Gastrocnemius medialis (tissue), 4 donors: ENCODE measurements at places on chromosomes 3 and 15. TPM values are rescaled to one million over a fixed set of nuclear protein-coding genes. Genes with fewer than 3 reads are reported as not detected.
A peak's percentile ranks its signal among the peaks of the same experiment; 100 is the strongest.

- H3K4me3 ChIP-seq, result no peak overlapping the region
- DNase-seq, result no peak
- no peaks in the 10 kb centered on the region for H3K27me3 ChIP-seq
- no peaks in the 10 kb centered on the region for H3K4me1 ChIP-seq
Observed at GRCh38 chr3:156093964-156094363, 26.4 kb upstream of the KCNAB1 start.

- H3K36me3 ChIP-seq, result no peaks in the 10 kb centered on the region
- H3K27ac ChIP-seq, result peak overlapping the region; percentile 59
- no peak overlapping the region for H3K4me3 ChIP-seq
- no peaks in the 10 kb centered on the region for H3K27me3 ChIP-seq
Observed at GRCh38 chr3:16132190-16132589, 42.3 kb upstream of the GALNT15 start.

GRCh38 chr3:172709774-172710663 is 848 bp downstream of the NCEH1 start:
- peaks cover 19% of the 10 kb centered on the region for H3K4me1 ChIP-seq
- H3K27ac ChIP-seq, result peak overlapping the region; percentile 85
- no peaks in the 10 kb centered on the region for H3K27me3 ChIP-seq
- no peaks in the 10 kb centered on the region for H3K36me3 ChIP-seq
- H3K4me3 ChIP-seq, result peak overlapping the region; percentile 84
- peak; percentile 64 for DNase-seq

Gene ESYT3
- 2.3 TPM for total RNA-seq

Gene GNAT1
- total RNA-seq, result not detected
